ENCODE measurements at places on chromosomes 11 and 22. TPM values are rescaled to one million over a fixed set of nuclear protein-coding genes. Genes with fewer than 3 reads are reported as not detected.

The ZC3H12C gene
- 4.4 TPM for total RNA-seq

DNA sequence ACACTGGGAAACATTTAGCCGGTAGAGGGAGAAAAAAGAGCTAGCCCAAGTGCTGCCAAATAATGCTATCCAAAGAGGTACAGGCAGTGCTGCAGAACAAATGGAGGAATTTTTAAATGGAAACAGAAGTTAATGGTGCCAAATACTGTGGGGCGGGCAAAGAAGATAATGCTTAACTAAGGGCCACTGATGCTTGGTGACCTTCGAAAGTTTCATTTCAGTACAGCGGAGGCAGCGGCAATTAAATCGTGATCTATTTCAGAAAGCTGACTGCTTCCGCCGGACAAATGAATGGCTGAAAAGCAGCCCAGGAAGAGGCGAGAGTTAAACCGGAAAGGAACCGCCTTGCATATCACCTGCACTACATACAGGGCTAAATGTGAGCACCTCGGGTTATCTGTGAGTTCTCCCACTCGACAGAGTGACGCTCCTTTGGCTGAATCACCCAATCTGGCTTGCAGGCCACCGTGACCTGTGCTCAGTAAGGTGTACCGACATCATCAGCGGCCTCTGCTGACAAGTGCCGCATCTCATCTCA, 42.1 kb downstream of the CADM1 start:
- no peak overlapping the region for H3K27ac ChIP-seq
- no peaks in the 10 kb centered on the region for H3K36me3 ChIP-seq
- DNase-seq = peak; percentile 40
- no peaks in the 10 kb centered on the region for H3K27me3 ChIP-seq
- H3K4me1 ChIP-seq = peaks cover 3% of the 10 kb centered on the region

GRCh38 chr22:20578192-20578591, 70.8 kb downstream of the MED15 start:
- no peaks in the 10 kb centered on the region for H3K27me3 ChIP-seq
- H3K4me3 ChIP-seq = no peak overlapping the region
- H3K36me3 ChIP-seq = peaks cover 45% of the 10 kb centered on the region
- H3K4me1 ChIP-seq = no peaks in the 10 kb centered on the region

GRCh38 chr11:82924522-82925224, 23.1 kb downstream of the DDIAS start:
- H3K27ac ChIP-seq = no peak overlapping the region
- no peak overlapping the region for H3K4me3 ChIP-seq
- H3K4me1 ChIP-seq = no peaks in the 10 kb centered on the region
- no peaks in the 10 kb centered on the region for H3K27me3 ChIP-seq

Measured in H9 (cell line).